ENCODE measurements at places on chromosomes 5 and 9.
A peak's percentile ranks its signal among the peaks of the same experiment; 100 is the strongest.

GRCh38 chr5:157059093-157059539, at the start of gene HAVCR1:
TSS of gene HAVCR1 (minus strand) at chr5:157059116. CDS start at chr5:157057943, 1,173 bp downstream.
- no peak for DNase-seq

DNA sequence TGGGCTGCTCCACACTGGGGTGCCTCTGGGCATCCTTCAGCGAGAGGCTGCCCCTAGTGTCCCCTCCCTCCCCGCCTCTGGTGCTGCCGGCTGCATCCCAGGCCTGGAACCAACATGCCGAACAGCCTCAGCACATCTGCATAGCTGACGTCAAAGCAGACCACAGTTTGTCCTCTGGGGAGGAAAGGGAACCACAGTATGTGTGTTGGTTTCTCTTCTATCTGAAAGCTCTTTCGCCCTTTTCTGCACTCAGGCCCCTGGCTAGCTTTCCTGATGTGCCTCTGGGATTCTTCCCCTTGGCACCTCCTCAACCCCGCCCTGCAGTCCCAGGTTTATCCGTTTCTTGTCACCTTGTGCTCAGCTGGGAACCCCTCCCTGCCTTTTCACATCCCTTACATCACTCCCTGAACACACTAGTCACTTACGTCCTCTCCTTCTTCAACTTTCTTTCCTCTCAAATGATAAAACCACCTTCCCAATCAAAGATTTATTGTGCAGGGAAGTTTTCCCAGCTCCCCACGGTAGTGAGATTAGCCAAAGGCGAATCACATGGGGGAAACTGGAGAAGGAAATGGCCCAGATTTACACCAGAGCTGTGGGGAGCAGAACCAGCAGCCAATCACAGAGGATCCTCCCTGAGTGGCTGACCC, 35.5 kb upstream of the B4GALT1 start:
- peak; percentile 71 for DNase-seq

DNA sequence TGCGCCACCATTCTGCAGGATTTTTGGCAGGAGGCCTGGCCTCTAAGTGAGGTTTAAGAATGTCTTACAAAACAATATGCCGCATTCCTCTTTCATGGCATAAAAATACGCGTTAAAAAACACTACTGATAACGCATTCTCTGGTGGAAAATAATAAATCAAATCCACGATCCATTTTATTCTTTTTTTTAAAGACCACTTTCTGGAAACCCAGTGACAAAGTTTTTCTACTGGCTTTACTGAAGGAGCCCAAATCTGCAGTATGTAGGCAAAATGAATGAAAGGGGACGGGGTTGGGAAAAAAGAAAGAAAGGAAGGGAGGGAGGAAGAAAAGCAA, 2.0 kb downstream of the SV2C start:
- no peak for DNase-seq

DNA sequence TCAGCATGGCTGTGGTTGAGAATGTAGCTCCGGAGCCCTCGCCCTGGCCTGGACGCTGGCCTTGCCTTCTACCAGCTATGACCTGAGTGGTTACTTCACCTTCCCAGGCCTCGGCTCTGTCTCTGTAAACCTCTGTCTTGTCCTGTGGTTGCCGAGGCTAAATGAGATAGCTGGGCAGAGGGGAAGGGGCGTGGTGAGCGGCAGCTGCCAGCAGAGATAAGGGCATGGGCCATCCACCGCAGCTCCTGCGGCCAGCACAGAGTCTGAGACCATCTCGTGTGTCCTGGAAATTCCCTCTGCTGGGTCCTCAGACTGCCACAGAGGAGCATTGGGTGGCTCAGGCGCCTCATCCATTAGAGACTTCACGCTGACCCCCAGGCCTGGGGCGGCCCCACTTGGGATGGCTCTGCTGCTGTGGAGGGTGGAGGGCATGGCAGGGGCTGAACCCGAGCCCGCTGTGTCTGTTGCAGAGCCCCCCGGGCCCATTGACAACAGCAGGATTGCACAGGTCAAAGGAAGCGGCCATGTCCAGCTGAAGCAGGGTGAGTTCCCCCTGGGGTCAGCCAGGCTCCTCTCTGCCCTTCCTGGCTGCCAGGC, 43.9 kb downstream of the USP20 start:
- DNase-seq = no peak

GRCh38 chr5:78280261-78280660, 14.2 kb downstream of the AP3B1 start:
- DNase-seq = no peak

DNA sequence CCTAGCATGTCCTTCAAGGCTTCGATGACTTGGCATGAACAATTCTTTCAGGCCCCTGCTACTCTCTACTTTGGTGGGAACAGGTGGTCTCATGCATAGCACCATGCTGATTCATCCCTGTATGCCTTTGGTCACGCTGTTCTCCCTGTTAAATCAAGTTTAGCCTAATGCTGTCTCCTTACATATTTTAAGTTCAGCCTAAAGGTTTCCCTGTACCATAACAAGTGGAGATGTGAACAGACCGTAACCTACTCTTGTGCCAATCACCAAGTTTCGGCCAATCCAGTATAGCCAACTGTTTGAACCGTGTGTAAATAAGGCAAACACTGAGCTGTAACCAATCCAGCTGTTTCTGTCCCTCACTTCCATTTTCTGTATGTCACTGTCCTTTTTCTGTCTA, 8.0 kb downstream of the GAS1 start:
- no peak for DNase-seq

DNA sequence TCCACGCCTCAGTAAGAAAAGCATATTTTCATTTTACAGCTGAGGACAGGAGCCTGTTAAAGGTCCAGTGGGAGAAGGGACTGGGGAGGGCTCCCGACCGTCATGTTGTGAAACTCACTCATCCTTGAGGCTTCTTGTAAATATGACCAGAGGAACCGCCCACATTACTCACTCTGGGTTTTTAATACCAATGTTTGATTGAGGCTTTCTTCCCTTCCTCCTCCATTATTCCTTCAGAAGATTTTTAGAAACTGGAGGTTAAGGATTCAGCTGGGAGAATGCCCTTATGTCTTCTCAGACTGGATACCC, 61.4 kb upstream of the GLRX start:
- DNase-seq = peak; percentile 86

GRCh38 chr9:34206561-34206960, 27.7 kb downstream of the UBAP1 start:
- DNase-seq = peak; percentile 65

- DNase-seq = no peak
Observed at GRCh38 chr9:117649126-117649525, 55.1 kb upstream of the TLR4 start.

DNA sequence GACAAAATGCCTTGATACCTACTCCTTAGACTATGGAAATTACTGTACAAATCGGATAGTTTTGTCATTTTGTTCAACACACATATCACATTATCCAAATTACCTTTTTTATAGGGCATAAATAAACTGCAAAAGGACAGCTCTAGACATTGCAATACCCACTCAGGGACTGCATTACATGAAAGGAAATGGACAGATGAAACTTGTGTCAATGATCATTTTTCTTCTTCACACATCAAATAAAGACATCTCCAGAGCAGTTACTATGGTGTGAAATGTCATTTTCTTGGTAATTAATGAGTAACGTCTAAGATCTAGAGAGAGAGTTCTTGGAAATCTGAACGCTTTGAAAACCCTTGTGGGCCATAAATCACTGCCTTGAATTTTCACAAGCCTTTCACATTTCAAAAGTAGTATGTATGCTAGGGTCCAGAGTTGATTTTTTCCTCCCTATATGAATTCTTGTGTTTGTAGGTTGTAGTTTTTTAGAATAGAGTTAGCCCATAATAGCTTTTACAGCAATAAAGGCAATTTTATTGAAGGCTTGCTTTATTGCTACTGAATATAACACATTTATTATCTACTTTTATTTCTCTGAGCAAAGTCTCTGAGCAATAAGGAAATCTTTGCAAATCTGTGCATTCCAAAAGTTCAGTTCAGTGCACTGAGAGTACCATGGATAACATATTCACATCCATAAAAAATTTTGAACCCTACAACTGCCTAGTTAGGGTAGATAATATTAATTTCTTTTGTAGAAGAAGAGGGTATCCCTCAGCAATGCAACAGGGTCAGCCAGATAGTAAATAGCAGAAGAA, 358.0 kb upstream of the PCSK5 start:
- DNase-seq = no peak

DNA sequence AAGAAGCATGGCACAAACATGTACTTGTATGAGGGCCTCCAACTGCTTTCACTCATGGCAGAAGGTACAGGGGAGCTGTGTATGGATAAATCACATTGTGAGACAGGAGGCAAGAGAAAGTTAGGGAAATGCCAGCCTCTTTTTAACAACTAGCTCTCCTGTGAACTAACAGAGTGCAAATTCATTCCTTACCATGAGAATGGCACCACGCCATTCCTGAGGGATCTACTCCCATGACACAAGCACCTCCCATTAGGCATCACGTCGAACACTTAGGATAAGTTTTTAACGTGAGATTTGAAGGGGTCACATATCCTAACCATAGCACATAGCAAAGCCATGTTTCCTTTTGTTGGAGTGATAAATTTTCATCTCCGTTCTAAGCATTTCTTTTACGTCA, 747.2 kb upstream of the CHD1 start:
- no peak for DNase-seq

DNA sequence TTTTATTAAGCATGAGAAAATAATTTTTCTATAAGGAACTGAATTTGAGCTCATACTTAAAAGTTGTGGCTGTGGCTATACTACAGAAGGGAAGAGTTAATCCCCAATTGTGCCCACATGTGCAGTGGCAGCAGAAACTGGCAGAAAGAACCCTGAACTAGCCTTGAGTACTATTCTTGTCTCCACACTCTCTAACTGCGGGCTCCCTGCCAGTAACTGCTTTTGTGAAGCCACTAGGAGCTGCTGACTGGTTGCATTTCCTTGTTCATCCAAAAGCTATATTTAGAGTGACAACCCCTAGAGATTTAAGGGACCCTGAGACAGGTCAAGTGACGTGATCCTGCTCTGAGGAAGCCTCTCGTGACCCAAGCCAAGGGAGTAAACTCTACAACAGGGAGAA, 238.6 kb downstream of the ELAVL2 start:
- DNase-seq = no peak

- DNase-seq = no peak
Observed at GRCh38 chr9:84224246-84224645, 116.3 kb downstream of the SLC28A3 start.

DNA sequence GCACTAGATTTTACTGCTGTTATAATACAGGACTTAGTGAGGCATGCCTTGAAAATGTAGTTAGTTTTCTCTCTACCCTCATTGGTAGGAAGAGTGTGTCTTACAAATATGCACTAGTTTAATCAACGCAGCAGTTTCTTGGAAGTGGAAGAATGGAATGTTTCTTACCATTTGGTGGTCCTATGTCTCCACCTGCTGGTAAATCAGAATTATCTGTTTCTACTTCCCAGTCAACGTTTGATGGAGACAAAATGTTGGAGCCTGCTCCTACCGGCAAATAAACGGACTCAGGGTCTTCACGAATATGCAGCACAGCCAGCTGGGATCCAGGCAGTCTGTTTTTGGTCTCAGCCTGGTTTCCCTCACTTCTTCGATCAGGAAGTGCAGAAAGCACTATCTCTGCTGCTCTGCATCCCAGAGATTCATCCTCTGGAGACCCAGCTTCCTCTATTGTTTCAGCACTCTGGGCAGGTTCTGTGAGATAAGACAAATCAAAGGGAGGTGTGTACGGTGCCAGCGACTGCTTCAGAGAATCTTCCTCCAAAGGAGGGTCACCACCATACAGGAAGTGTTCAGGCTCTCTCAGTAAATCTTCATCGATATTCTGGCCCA, 59.5 kb upstream of the PCA3 start:
- peak; percentile 92 for DNase-seq

- DNase-seq = no peak
Observed at GRCh38 chr5:40277161-40277906, 402.4 kb upstream of the PTGER4 start.

DNA sequence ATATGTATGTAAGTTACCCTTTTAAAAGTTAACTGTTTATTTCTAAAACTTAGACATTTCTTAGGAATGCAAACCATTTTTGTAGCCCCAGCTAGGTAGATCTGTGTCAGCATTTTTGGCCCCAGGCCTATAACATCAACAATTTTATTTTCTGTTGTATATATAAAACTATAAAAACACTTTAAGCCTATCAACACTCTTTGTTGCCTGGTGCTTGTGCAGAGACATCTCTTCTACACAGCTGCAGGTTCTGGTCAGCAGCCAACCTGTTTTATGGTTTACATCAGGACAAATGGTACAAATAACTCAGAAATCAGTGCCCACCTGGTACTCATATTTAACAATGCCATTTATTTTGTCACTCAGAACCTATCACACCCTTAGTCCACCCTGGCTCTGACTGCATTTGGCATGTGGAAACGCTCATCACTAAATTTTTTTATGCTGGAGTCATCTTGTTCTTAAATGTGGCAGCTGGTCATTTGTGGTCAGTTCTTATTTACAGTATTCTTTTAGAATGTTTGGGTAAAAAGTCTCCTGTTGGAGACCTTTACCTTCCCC, 173.4 kb downstream of the DNAH5 start:
- DNase-seq = peak; percentile 3

GRCh38 chr9:7592321-7593316, 207.0 kb downstream of the DMAC1 start:
- no peak for DNase-seq

DNA sequence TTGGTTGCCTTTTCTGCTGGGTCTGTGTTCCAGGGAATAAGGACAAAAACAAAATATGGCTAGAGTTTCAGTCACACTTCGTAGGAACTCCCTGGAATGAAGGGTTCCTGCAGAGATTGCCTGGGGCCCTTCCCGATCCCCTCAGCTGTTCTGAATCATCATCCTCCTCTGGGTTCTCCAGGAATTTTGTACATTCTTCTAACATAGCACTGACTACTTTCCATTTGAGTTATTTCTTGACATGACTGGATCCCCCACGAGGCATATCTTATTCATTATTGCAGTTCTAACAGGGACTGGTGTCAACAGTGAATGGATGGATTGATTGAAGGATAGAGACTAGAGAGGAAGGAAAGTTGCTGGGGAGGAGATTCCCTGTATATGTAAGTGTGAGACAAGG, 49.2 kb upstream of the TNC start:
- DNase-seq = peak; percentile 57

DNA sequence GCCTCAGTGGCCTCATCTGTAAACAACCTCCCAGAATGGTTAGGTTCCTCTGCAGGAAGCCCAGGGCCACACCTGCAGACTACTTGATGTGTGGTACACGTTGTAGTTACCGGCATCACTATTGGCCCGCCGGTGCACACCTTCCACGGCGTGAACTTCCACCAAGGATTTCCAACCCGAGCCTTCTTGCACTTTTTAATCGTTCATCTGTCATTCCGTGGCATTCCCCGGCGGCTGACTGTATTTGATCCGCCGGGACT, 5.3 kb upstream of the TRIM41 start:
- no peak for DNase-seq

DNA sequence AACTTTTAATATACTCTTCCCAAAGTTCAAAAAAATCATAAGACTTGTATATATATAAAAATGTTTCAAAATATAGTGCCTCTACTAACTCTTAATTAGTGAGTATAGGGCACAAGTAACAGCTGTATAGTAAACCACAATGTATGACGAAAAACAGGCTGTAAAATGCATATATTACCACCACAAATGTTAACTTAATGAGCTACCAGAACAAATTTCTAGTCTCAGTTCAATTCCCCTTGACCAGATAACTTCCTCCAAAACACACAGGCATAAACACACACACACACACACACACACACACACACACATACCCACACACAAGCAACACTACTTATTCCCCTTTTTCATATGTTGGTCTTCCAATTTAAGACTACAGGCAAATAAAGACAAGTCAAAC, 78.8 kb downstream of the FBXL17 start:
- DNase-seq = no peak
